Bronchial epithelial cell (primary cell): ENCODE measurements at places on chromosomes 2 and 18.
A peak's percentile ranks its signal among the peaks of the same experiment; 100 is the strongest.

DNA sequence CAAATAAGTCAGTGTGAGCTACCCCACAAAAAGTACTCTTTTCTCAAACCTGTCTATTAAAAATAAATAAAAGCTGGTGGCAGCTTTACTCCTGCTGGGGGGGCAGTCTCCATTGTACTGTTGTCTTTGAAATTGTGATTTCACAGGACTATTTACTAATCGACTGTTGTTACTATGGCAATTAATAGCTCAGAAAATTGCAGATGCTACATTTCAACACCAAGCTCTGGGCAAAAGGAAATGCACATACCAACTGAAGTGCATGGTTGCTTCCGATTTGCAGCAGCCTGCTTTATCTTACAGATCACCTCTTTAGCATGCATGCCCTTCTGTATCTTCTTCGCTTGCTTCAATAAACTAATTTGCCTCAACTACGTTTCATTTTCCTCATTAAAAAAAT lies 117.6 kb upstream of the DAPL1 start:
- DNase-seq, result no peak

GRCh38 chr2:23617167-23617810 lies 232.3 kb downstream of the KLHL29 start:
- no peak for DNase-seq

- DNase-seq, result peak; percentile 78
Observed at GRCh38 chr2:118250463-118250862, 162.2 kb downstream of the INSIG2 start.

- peak; percentile 94 for DNase-seq
Observed at GRCh38 chr2:28927878-28928277, 33.4 kb downstream of the WDR43 start.

DNA sequence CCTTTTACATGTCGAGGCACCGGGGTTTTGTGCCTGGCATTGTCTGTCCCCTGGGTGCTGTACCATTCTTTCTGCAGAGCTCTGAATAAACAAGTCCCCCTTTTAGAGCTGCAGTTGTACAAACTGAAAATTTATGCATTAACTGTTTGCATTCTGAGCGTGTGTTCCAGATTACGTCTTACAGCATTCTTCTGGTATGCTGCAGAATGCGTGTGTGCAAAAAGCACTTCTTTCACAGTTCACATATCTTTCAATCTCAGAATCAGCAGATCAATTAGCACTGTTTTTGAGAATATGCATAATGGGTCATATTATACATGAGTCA lies 27.5 kb downstream of the MEIS1 start:
- DNase-seq, result no peak
